ENCODE measurements at places on chromosomes 11 and 22.

- no peaks in the 10 kb centered on the region for H3K27me3 ChIP-seq
- no peak for DNase-seq
- H3K36me3 ChIP-seq = no peaks in the 10 kb centered on the region
- no peak overlapping the region for H3K4me3 ChIP-seq
- H3K4me1 ChIP-seq = no peaks in the 10 kb centered on the region
- H3K27ac ChIP-seq = no peak overlapping the region
Observed at GRCh38 chr11:31903225-31904074, 92.3 kb upstream of the PAX6 start.

DNA sequence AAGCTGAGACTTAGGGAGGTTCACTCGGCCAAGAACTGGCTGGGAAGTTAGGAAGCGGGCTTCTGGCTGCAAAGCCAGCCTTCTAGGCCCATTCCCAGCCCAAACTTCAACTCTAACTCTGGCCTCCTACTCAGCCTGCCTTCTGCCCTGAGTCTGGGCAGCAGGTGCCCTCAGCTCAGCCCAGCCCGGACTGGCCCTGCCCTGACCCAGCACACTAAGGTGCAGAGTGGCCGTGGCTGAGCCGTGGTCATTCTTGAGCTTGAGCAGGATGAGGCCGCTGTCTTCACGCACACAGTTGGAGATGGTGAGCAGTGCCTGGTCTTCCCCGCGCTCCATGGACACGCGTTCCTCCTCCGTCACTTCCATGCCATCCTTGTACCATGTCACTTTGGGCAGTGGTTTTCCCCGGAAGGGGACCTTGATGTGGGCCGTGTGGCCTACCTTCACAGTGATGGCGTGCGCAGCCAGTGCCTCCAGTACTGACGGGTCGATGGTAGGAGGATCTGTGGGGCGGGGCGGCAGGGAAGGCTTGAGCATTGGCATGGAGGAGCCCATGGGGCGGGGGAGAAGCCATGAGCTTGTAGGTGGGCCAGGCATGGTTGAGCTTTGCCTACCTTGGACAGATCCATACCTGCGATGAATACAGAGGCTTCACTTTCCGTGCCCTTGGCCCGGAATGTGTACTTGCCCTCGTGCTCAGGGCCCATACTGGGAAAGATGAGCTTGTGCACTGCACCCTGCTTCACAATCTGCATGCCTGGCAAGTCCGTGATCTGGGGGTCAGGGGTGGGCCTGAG lies 12.1 kb downstream of the IGSF22 start:
- no peak overlapping the region for H3K27ac ChIP-seq
- H3K4me3 ChIP-seq = no peak overlapping the region
- no peak for DNase-seq

DNA sequence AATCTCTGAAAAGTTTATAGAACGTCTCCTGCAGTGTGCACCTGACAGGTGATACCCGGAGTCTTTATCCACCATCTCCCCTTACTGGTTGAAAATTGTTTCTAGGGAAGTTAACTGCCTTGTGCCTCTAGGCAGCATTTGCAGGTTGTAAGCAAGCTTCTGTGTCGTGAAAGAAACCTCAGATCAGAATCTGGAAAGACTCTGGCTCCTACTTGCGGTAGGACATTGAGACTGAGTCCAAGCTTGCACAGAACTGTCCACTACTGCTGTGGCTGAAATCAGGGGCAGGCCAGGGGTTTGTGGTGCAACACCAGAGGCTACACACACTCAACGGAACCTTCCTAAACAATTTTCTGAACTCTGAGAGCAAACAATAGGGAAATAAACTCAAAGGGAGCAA lies 34.8 kb upstream of the MYOD1 start:
- no peak overlapping the region for H3K4me3 ChIP-seq
- DNase-seq = no peak
- H3K27ac ChIP-seq = no peak overlapping the region
- H3K27me3 ChIP-seq = peaks cover 56% of the 10 kb centered on the region
- H3K4me1 ChIP-seq = no peaks in the 10 kb centered on the region
- H3K36me3 ChIP-seq = no peaks in the 10 kb centered on the region

DNA sequence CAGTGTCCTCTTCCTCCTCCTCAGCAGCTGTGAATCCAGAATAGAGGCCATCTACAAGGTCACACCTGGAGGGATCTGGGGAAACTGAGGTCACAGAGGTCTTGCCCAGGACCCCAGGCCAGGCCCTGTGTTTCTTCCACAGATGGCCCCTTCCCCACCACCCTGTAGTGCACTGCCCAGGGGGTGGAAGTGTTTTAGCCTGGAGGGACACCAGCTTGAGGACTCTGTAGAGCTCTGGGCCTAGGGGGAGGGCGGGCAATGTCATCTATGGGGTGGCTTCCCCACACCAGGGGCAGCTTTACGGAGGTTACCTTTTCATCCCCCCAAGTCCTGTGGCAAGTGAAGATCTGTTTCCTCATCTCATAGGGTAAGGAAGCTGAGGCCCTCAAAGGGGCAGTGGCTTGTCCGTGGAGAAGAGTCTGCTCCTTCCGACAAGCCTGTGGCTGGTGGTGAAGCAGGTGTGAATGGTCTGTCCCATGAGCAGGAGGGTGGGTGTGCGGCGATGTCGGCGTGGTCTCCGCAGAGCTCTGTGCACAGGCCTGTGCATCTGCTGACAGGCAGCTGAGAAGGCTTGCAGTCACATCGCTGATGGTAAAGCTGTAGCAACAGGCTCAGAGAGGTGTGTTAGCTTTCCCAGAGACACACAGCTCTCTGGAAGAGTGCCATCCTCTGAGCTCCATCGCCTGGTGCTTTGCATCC lies 74.1 kb upstream of the WNT7B start:
- no peaks in the 10 kb centered on the region for H3K27me3 ChIP-seq
- no peaks in the 10 kb centered on the region for H3K36me3 ChIP-seq
- no peak overlapping the region for H3K4me3 ChIP-seq
- peak overlapping the region; percentile 100 for H3K27ac ChIP-seq
- no peak for DNase-seq
- peaks cover 84% of the 10 kb centered on the region for H3K4me1 ChIP-seq

- no peak overlapping the region for H3K27ac ChIP-seq
- no peaks in the 10 kb centered on the region for H3K27me3 ChIP-seq
- no peaks in the 10 kb centered on the region for H3K4me1 ChIP-seq
- H3K4me3 ChIP-seq = no peak overlapping the region
Observed at GRCh38 chr11:98710986-98711385, 309.8 kb upstream of the CNTN5 start.

DNA sequence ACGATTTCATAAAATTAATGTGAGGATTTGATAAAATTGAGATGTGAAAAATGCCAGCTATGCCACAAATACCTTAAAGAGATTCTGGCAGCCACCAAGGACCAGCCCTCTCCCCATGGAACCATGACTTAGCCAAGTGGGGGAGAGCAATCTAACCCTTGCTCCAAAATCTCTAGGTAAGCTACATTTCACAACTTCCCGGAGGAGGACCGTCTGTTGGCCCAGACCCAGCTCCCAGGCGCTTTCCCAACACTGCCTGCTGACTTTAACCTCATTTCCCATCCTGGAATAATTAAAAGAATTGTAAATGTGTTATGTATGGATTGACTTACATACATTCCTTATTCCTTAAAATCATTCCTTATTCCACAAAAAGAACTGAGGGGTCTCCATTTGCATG lies 47.5 kb upstream of the TENM4 start:
- peaks cover 5% of the 10 kb centered on the region for H3K27me3 ChIP-seq
- H3K27ac ChIP-seq = no peak overlapping the region
- H3K4me1 ChIP-seq = no peaks in the 10 kb centered on the region
- H3K4me3 ChIP-seq = no peak overlapping the region

GRCh38 chr11:116610190-116610589 lies 162.6 kb downstream of the BUD13 start:
- no peak for DNase-seq
- H3K36me3 ChIP-seq = no peaks in the 10 kb centered on the region
- no peaks in the 10 kb centered on the region for H3K4me1 ChIP-seq
- no peaks in the 10 kb centered on the region for H3K27me3 ChIP-seq

DNA sequence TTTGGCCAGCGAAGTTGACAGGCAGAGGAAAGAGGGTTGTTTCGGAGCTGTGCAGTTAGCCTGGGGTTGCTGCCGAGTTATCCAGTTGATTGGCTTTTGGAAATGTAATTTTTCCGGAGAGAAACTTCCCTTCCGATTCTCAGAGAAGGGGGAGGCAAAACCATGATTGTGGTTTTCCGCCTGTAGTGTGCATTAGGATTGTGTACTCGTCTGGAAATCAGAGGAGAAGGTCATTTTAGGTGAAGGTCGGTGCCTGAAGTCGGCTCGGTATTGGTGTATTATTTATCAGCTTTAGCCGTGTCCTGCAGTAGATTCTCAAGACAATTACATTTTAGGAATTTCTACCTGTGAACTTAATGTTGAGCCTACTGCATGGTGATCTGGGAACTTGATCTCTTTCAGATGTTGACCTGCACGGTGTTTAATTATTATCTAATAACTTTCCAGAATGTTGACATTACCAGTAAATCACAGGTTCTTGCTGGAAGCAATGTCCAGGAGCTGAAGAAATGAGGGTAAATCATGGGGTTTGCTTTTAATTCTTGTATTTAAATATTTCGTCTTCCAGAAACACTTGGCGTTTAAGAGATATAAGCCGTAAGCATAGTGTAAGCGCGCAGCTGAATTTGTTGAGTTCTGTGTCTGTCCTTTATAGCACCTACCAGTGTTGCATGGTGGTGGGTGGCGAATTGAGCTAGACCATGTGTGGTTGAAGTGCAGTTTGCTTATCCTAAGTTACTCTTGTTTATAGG lies 1.3 kb downstream of the ARHGEF12 start:
- H3K4me1 ChIP-seq = peaks cover 84% of the 10 kb centered on the region
- H3K36me3 ChIP-seq = no peaks in the 10 kb centered on the region
- peak overlapping the region; percentile 98 for H3K27ac ChIP-seq
- H3K27me3 ChIP-seq = no peaks in the 10 kb centered on the region
- peak overlapping the region; percentile 68 for H3K4me3 ChIP-seq

DNA sequence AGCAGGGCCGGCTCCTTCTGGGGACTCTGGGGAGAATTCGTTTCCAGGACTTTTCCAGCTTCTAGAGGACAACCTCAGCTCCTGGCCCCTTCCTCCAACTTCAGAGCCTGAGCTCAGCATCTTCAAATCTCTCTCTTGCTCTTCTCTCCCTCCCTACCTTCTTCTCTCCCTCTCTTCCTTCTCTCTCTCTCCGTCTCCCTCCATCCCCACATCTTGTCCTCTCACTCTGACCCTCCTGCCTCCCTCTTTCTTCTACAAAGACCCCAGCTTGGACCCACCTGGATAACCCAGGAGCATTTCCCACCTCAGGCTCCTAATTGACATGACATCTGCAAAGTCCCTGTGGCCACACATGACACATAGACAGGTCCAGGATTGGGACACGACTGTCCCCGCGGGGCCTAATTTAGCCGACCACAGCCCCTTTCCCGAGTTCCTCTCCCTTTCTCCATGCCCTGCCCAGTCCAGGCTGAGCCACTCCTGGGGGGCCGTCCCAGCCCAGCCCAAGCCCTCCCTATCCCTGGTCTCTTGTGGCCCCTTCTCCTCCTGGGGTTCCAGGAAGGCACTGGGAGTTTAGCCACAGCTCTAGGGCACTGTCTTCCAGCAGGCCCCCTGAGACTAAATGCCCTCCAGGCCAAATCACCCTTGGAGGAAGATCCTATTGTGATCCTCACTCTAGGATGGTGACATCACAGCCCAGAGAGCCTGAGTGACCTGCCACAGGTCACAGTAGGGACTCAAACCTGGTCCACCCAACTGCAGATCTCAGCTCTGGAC lies 36.9 kb downstream of the IGLL5 start:
- H3K4me1 ChIP-seq = no peaks in the 10 kb centered on the region
- H3K27me3 ChIP-seq = no peaks in the 10 kb centered on the region
- no peak overlapping the region for H3K4me3 ChIP-seq
- no peak for DNase-seq
- H3K36me3 ChIP-seq = no peaks in the 10 kb centered on the region
- no peak overlapping the region for H3K27ac ChIP-seq

GRCh38 chr11:3903207-3903896 lies 47.9 kb downstream of the STIM1 start:
- peak overlapping the region; percentile 12 for H3K27ac ChIP-seq
- H3K27me3 ChIP-seq = no peaks in the 10 kb centered on the region
- H3K4me1 ChIP-seq = peaks cover 80% of the 10 kb centered on the region
- H3K36me3 ChIP-seq = no peaks in the 10 kb centered on the region
- H3K4me3 ChIP-seq = no peak overlapping the region
- DNase-seq = no peak

- no peak overlapping the region for H3K27ac ChIP-seq
- no peaks in the 10 kb centered on the region for H3K36me3 ChIP-seq
- H3K4me3 ChIP-seq = no peak overlapping the region
- H3K4me1 ChIP-seq = no peaks in the 10 kb centered on the region
Observed at GRCh38 chr11:40877256-40877655, 582.2 kb downstream of the LRRC4C start.

DNA sequence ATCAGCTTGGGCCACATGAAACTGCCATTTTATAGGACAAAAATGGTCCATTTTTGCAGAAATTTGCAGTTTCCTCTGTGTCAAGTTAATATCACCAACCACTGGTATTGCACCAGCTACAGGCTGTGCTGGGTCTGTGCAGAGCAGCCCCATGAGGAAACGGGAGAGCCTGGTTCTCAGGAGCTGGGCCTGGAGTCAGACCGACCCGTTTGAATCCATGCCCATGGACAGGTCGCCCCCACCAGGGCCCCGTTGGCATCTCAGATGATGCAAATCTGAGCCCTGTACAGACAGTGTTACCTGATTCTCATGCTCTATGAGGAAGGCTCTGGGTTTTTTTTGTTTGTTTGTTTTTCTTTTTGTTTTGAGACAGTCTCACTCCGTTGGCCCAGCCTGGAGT lies 9.8 kb upstream of the SEC14L6 start:
- no peaks in the 10 kb centered on the region for H3K4me1 ChIP-seq
- no peaks in the 10 kb centered on the region for H3K36me3 ChIP-seq
- no peak overlapping the region for H3K27ac ChIP-seq
- H3K4me3 ChIP-seq = no peak overlapping the region
- H3K27me3 ChIP-seq = no peaks in the 10 kb centered on the region

DNA sequence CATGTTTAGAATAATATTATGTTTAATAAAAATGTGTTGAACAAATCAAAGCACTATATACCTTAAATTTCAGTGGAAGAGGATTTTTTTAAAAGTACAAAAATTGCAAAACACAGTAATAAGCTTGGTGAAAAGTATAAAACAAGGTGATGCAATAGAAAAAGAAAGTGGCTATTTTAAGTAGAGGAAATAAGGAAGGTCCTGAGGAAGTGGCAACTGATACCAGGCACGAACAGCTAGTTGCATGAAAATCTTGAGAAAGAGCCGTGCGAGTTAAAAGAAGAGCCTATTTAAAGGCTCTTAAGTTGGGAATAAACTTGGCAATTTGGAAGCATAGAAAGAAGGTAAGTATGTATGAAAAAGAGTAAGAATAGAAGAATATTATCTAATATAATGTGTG lies 1679.3 kb downstream of the LRRC4C start:
- H3K27ac ChIP-seq = no peak overlapping the region
- H3K36me3 ChIP-seq = no peaks in the 10 kb centered on the region
- no peak overlapping the region for H3K4me3 ChIP-seq
- DNase-seq = no peak
